ENCODE measurements at places on chromosomes 1 and 21. TPM values are rescaled to one million over a fixed set of nuclear protein-coding genes. Genes with fewer than 3 reads are reported as not detected.

- DNase-seq = no peak
Measured at GRCh38 chr1:44650159-44650831, 24.0 kb downstream of the TMEM53 start.

KIF26B gene
- 2.1 TPM for total RNA-seq

HOOK1 gene
- not detected for total RNA-seq

ZNF678 gene
- 12.4 TPM for total RNA-seq
